NCI-H82 (cell line): ENCODE measurements at places on chromosomes 13 and 19.

- no peak for DNase-seq
These were observed 58.9 kb upstream of the GJB6 start for GRCh38 chr13:20291037-20291436.

GRCh38 chr19:56118666-56119581 is 2.2 kb downstream of the ZNF787 start:
- no peak for DNase-seq

DNA sequence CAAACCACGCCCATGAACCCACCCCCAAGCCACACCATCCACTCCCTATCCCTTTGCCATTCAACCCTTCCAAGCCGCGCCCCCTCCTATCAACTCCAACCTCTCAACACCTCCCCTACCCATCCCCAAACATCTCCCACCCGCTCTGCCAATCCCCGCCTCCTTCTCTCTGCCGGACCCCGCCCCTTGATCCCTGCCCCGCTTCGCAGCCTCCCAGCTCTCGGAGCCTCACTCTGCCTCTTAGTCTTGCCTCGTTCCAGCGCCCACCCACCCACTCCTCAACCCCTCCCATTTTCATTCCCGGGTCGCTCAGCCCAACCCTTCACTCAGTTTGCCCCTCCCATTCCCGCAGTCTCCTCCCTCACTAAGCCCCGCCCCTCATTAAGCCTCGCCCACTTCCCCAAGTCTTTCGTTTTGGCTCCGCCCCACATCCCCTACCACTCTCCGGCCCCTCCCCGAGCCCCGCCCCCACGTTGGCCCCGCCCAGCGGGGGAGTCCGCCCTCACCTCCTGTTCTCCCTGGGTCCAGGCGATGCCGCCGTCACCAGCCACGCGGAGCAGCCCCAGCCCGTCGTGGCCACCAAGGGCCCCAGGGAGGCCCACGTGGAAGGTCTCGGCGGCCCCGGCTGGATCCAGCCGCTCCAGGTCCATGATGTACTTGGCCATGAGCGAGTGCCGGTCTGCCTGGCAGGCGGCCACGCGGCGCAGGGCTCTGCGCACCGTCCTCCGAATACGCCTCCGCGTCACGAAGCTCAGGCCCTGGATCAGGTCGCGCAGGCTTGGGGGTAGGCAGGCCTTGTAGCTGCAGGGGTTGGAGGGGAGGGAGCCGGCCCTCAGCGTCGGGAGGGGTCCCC is 5.7 kb downstream of the JAK3 start:
- peak; percentile 100 for DNase-seq

DNA sequence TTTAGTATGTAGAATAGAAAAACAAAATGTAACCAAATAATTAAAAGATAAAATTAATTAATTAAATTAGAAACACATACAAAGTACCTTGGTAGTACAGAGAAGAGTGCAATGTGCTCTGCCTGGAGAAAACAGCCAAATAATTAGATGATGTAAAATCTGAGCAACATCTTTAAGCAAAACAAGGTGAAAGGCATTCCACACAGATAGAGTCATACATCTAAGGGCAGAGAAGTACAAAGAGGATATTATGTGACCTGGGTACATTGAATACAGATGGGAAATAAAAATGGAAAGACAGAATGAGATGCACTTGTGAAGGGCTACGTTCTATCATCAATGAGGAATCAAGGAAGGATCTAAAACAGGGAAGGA is 25.2 kb upstream of the FNDC3A start:
- no peak for DNase-seq

DNA sequence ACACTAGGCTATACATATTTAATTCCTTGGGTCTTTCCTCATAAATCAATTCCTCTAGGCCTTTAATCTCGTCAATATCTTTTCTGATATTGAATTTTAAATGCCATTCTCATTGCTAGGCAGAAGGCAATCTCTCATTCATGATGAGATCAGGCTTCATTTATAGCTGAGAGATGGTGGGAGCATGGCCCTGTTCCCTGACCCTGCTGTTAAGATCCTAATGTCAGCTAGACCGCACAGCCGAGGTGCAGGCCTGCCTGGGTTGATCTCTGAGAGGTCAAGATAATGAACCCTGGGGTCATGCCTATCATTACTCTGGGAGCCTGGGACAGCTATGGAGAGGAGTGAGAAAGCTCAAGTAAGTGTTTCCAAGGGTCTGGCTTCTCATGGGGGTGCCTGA is 253.8 kb downstream of the DNAJC15 start:
- DNase-seq = no peak

- peak; percentile 65 for DNase-seq
These were observed 20.0 kb downstream of the DIAPH3 start for GRCh38 chr13:60143775-60144174.

DNA sequence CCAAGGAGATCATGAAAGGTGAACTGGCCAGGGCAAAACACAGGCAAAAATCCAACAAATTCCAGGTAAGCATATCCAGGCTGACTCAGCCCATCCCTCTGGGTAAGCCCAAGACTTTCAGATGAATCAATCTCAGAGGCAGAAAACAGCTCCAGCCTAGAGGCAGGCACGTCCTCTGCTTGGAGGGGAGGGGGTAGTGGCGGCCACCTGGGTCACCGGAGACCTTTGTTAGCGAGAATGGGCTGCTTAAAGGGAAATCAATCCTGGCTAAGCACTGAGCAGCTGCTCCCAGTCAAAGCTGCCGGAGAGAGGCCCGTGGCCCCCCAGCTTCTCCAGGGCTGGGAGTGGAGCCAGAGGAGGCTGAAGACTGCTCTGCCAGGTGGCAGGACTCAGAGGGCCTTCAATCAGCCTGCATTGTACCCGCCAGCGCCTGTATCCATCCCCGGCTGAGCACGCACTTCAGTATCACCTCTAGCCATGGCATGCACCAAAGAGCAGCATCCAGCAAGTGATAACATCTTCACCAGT is 48.2 kb downstream of the PIN1 start:
- DNase-seq = peak; percentile 95

- no peak for DNase-seq
These were observed 342.4 kb downstream of the KCNRG start for GRCh38 chr13:50357586-50358118.

DNA sequence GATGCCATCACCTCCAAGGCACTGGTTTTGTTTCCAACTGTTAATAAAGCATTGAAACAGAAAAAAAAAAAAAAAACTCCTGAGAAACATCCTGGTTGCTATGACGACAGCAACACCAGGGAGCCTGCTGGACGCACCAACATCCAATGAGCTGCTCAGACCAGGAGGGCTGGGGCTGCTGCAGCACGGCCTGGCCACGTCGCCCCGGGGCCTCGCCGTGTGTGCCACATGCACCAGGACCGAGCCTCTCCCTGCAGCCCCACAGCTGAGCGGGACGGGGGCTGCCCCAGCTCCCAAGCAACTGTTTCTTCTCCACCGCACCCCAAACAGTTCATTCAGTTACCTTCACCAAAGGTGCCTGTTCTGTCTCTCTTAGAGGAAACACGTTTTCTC is 54.5 kb downstream of the RASA3 start:
- DNase-seq = no peak

- peak; percentile 64 for DNase-seq
These were observed 41.2 kb upstream of the ZNF527 start for GRCh38 chr19:37329686-37330085.

DNA sequence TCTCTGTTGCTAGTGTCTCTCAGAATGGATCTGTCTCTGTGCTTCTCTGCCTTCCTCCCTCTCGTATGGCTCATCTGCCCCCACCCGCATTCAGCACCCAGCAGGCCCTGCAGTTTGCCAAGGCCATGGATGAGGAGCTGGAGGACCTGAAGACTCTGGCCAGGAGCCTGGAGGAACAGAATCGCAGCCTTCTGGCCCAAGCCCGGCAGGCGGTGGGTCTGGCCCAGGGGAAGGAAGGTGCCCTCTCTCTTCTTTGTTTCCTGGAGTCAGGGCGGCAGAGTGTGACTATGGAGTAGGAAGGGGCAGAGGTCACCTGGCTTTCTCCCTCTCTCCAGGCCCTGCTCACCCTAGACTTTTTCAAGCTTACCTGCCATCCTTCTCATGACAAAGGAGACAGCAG is 10.9 kb downstream of the KASH5 start:
- DNase-seq = no peak

GRCh38 chr13:80048030-80048429 is 292.9 kb downstream of the SPRY2 start:
- no peak for DNase-seq

DNA sequence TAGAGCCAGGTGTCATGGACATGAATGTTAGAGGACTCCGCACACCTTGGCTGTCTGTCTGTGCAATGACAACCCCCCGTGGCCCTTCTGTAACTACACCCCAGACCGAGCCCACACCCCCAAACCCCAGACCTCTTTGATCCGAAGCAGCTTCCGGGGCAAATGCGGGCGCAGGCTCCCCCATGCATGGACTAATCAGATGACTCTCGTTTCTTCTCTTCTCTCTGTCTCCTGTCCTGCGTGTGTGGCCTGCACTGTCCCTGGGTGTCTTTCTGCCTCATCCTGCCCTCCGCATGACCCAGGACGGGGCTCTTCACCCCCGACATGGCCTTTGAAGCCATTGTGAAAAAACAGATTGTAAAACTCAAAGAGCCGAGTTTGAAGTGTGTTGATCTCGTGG is 38.9 kb downstream of the TMED1 start:
- no peak for DNase-seq

DNA sequence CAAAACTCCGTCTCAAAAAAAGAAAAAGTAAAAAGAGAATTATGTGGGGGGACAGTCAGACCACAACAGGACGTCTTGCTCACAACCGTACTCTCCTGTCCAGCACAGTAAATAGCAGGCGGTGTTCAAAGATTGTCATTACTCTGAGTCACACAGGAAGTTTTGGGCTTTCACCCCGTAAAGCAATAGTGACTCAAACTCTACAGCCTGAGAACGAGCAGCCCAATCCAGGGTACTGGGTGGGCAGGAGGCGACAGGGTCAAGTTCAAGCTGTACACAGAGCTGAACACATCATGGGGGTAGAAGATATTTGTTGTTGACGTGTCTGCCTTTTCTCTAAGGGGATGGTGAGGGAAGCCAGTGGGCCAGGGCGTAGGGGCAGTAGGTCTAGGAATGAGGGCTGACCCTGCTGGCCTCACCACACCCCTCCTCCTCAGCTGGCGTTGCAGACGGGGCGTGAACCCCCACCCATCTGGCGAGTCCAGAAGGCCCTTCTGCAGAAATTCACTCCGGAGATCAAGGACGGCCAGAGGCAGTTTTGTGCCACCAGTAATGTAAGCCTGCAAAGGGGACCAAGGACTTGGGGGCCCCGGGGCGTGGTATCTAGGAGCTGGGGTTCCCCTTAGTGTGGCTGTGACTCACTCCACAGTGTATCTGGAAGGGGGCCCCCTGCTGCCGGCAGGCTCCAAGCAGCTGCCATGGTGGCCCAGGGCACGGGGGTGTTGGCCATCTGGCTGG is 23.3 kb downstream of the PRR12 start:
- no peak for DNase-seq

GRCh38 chr19:1624458-1624857 is 19.2 kb upstream of the UQCR11 start:
- peak; percentile 78 for DNase-seq

DNA sequence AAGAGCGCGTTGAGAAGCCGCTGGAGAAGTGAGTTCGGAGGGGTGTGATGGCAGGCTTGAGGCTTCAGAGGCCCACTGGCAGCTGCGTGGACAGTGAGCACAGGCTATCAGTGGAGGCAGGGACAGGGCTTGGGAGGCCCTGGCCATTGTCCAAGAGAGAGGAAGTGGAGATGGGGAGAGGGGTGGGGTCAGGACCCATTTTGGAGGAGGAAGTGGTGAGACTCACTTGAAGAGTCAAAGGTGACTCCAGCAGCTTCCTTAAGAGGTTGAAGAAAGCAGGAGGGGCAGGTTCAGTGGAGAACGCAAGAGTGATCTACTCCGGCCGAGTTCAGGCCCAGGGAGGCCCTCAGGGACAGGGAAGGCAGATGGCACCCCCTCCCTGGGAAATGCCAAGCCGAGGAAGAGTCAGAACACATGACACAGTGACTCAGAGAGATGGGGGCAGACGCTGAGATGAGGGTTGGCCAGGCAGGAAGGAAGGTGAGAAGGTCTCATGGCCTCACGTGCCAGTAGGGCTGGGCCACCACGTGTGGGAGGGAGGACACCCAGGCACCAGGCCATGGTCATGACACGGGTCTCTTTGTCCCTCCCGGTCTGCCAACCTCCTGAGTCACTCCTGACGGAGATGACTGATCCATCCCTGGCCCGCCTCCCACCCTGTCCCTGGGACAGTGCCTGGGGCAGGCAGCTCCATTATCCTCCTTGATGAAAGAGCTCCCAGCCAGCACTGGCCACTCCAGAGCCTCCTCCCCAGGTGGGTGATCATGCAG is 10.1 kb upstream of the CD22 start:
- DNase-seq = no peak
